ENCODE measurements at places on chromosomes 7 and 10.

- no peak for DNase-seq
These were observed 991 bp downstream of the ZNF239 start for GRCh38 chr10:43573250-43574000.

DNA sequence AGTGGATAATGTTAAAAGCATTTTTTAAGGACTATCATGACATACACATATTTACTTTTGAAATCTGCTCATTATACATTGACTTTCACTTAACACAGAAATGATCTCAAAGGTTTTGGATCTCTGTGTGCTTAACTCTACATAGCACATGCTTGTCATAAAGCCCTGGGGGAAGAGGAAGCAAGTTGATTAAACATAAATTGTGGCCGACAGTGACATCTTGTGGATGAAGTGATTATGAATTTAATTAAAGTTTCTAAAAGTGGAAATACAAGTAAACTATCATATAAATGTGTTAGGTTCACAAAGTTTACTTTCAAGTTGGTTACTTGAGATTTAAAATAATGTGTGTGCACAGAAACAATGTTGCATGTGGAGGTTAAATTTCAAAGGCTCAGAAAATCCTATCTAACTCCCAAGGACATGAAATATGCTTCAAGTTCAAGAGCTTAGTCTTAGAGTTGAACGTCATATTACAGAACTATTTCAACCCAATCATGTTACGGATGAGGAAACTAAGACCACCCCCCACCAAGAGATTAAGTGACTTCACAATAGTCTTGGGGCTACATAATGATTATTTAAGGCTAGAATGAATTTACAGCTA, 1247.8 kb downstream of the GATA3 start:
- no peak for DNase-seq

DNA sequence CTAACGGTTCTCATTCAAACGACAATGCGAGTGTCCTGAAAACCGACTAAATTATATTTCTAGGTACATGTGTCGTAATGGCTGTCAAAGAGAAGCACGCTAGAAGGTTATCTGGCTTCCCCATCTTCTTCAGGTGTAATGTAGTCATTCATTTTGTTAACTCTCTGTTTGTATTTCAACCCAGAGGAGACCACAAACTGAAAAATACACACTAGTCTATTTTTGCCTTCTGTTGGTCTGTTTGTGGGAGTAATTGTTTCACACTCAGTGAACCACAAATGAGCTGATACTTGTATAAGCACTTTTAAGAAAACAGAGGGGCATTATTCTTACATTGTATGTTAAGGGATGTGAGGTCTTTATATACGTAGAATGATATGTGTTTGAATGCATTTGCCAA, 305.9 kb downstream of the GATA3 start:
- no peak for DNase-seq

GRCh38 chr7:27793780-27794179, 53.8 kb downstream of the TAX1BP1 start:
- no peak for DNase-seq

DNA sequence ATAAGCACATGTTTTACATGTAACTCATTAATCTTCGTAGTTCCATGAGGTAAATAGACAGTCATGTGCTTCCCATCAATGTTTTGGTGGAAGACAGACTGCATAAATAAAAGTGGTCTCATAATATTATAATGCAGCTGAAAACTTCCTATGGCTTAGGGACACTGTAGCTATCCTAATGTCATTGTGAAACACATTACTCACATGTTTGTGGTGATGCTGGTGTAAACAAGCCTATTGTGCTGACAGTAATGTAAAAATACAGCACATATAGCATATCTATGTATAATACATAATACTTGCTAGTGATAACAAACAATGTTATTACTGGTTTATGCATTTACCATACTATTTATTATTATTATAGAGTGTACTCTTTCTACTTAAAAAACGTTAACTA, 37.2 kb upstream of the PLXDC2 start:
- DNase-seq, result no peak

DNA sequence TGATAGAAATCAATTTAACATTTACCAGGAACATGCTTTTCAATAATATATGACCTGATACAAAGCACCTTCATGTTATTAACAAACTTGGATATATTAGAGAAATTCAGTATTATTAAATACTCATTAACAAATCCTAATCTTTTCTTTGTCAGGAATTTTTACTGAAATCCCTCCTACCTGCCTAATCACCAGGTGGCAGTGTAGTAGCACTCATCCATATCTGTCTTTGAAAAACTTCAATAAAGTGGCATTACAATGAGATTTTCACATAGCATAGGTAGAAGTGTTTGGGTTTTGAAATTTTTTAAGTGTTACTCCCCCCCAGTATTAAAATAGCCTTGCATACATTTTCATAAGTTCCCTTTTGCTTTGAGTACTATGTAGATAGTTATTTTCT, 1246.6 kb upstream of the LRRN3 start:
- DNase-seq, result no peak

DNA sequence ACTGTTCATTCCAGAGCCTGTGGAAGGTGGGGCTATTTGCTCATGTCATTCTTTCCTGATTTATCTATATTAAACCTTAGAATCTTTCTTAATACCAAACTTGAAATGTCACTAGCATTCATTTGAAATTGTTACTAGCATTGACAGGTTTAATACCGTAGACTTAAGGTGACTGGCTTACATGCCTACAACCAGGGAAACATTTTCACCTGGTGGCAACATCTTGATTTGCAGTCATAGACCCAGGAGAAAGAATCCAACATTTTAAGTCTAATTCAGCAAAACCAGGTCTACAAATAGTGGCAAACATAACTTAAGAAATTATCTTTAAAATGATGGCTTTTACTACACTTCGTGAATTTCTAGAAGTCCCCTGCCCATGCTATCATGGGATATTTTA, 353.7 kb downstream of the HTR7 start:
- DNase-seq, result no peak

GRCh38 chr7:91771394-91771793, 109.1 kb downstream of the MTERF1 start:
- no peak for DNase-seq

DNA sequence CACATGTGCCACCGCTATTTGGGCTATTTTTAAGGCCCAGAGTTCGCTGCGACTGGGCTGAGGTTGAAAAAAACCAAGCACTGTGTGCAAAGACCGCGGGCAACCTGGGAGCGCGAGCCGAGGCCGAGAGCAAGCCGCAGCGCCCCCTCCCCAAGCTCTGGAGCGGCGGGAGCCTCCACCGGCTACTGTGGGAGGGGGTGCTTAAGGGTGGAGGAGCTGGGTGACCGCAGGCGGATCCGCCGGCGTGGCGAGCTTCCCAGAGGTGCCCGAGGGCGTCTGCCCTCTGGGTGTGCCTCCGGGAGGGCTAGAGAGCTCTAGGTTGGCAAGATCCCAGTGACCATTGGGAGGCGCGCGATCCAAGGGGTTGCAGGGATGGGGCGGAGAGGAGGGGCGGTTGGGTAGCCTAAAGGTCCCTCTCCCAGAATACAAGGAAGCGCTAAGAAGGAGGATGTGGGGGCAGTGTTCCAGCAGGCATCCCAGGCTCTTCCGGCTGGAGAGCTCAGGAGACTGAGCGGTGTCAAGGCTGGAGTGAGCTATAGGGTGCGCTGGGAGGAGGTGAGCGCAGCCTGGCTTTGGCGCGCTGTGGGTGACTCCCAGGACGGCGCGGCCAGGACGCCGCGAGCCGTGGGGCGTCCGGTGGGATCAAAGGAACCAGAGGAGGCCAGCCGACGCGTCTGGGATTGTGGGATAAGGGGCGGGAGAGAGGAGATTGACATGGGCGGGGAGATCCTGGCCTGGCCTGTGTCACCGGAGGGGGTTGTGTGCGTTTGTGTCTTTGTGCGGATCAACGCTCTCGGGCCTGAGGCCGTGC, 8.0 kb downstream of the DLX5 start:
- DNase-seq, result no peak

DNA sequence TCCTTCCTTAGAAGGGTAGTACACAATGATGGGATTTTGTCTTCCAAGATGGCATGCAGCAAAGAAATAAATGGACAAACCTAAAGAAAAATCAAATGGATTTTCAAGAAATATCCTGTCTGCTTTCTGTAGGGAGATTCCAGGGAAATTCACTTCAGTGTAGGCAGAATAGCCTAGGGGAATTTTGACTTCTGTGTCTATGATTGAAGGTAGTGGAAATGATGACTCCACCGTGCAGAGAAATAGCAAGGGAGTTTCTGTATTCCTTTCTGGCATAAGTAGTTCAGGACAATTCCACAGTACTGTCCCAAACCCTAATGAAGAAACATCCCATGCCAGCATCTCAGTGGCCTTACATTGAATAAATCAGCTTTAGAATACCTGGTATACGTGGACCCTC, 9.5 kb downstream of the ATOH7 start:
- no peak for DNase-seq

DNA sequence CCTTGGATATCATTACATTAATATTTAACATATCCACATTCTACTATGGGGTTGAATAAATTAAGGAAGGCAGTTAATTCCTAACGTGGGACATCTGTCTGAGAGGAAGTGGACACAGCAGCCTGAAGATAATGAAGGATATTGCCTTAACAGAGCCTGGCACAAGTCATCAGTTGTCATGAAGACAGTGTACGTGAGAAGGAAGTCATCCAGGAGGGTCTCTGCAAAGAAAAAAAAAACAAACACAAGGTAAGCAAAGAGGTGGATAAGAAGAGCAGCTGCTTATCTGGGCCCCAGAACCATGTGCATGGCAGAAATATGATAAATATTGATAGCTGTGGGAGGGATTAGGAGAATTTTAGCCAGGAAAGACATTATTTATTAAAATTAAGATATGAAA, 190.0 kb downstream of the RAPGEF5 start:
- no peak for DNase-seq

DNA sequence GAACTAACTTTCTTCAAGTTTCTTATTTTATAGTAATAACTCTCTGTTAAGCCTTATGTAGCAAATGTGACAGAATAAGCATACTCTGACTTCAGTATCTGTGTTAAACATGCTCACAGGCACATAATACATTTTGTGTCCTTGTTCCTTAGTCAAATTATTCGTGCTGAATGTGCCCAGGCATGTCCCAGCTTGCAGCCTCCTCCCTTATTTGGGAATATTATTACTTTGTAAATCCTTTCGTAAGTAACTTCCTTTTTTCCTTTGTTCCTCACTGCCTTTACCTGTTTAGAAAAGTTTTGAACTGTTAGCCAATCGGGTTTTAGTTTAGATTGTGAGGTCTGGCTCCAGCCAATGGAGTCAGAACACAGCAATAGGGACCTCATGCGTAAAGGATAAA, 46.9 kb downstream of the GALNT11 start:
- no peak for DNase-seq

DNA sequence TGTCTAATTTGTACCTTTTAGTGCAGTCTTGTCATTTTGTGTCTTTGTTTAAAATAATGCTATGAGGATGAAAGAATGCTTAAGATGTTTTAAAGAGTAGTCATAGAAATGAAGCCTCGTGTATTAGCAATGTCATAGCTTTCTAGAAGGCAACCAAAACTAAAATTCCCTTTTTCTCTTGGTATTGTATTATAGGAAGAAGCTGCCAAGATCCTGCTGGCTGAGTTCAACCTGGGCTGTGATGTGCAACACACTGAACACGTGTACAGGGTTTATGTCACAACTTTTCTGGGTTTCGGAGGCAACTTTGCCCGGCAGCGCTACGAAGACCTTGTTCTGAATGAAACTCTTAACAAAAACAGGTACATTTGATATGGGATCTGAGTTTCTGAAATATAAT, 36.2 kb downstream of the COX15 start:
- DNase-seq, result no peak

DNA sequence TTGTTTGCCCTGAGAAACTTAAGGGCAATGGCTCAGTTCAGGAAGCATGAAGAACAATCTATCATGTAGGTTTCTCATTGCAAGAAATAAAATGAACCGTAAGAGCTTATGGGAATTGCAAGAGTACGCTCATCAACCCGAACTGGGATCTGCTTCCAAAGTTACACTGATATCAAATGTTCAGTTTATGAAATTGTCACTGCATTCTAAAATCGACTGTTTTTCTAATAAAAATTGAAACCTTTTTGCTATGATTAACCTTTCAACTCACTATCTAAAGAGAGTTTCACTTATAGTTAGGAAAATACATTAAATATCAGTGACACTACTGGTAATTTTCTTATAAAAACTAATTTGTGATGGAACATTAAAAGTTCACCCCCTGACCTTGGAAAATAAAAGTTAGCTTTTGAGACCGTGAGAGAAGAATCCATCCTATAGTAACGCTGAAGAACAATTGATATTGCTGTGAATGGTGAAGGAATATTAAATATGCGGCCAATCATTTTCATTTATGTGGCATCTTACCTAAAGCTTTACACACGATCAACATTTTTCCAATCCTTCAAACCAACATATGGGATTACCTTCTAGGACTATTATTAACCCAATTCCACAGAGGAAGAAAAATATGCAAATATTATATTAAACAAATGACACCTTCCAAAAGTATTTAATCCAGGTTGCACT, 2.2 kb downstream of the MEOX2 start:
- no peak for DNase-seq

GRCh38 chr10:787933-788651, 98.6 kb upstream of the DIP2C start:
- DNase-seq, result no peak

- no peak for DNase-seq
These were observed 74.9 kb upstream of the OGDHL start for GRCh38 chr10:49837051-49837478.

GRCh38 chr7:51774178-51774577, 457.6 kb upstream of the COBL start:
- no peak for DNase-seq

DNA sequence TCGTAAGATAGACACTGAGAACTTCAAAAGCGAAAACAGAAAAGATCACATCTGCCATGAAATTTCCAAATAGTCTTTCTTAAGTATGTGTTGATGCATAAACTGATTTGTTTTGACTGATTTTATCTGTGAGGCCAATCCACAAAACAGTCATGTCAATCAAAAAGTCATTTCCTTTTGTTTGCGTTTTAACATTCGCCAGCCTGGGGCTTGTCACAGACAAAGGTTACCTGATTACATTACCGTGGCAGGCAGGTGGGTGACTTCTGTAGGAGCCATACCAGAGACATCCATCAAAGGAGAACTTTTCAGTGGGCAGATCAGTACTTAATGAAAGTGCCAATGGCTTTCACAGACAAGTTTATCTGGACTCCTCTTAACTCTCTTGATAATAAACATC, 45.5 kb upstream of the BET1 start:
- no peak for DNase-seq

GRCh38 chr7:26853788-26854393, 10.5 kb downstream of the SKAP2 start:
- DNase-seq, result no peak

- DNase-seq, result no peak
These were observed 90.5 kb upstream of the FAM3C start for GRCh38 chr7:121486590-121486989.

- no peak for DNase-seq
These were observed 311.0 kb upstream of the IMMP2L start for GRCh38 chr7:111873326-111873646.

DNA sequence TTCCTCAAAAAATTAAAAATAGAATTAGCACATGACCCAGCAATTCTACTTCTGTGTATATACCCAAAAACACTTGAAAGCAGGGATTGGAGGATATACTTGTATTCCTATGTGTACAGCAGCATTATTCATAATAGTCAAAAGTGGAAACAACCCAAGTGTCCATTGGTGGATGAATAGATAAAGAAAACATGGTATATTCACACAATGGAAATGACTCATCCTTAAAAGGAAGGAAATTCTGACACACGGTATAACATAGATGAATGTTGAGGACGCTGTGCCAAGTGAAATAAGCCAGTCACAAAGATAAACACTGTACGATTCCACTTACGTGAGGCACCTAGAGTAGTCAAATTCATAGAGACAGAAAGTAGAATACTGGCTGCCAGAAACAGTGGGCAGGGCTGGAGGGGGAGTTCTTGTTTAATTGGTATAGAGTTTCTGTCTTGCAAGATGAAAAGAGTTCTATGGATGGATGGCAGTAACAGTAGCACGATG, 26.6 kb upstream of the KAT6B start:
- peak; percentile 24 for DNase-seq
